Kidney epithelial cell (primary cell): ENCODE measurements at places on chromosomes 13 and 19.
A peak's percentile ranks its signal among the peaks of the same experiment; 100 is the strongest.

GRCh38 chr19:41792513-41793413 is 3.6 kb upstream of the CEACAM3 start:
- DNase-seq: no peak

DNA sequence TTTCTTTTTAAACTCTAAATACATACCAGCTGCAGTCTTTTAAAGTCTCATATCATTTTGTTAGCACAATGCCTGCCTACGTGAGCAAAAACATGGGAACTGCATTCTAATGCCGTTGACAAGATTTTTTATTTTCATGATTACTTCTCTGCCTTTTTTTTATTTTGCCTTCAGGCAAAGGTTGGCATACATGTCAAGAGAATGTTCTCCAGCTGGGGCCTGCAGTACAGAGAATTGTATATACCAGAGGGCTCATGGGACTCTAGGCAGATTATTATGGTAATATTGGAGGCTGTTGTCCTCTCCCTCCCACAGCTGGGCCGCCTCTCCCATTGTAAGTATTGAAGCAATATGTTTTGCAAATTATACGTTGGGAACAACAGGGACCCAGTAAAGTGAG is 53.9 kb upstream of the OBI1 start:
- DNase-seq: no peak

GRCh38 chr13:43242040-43242439 is 218.7 kb downstream of the DNAJC15 start:
- DNase-seq: no peak

DNA sequence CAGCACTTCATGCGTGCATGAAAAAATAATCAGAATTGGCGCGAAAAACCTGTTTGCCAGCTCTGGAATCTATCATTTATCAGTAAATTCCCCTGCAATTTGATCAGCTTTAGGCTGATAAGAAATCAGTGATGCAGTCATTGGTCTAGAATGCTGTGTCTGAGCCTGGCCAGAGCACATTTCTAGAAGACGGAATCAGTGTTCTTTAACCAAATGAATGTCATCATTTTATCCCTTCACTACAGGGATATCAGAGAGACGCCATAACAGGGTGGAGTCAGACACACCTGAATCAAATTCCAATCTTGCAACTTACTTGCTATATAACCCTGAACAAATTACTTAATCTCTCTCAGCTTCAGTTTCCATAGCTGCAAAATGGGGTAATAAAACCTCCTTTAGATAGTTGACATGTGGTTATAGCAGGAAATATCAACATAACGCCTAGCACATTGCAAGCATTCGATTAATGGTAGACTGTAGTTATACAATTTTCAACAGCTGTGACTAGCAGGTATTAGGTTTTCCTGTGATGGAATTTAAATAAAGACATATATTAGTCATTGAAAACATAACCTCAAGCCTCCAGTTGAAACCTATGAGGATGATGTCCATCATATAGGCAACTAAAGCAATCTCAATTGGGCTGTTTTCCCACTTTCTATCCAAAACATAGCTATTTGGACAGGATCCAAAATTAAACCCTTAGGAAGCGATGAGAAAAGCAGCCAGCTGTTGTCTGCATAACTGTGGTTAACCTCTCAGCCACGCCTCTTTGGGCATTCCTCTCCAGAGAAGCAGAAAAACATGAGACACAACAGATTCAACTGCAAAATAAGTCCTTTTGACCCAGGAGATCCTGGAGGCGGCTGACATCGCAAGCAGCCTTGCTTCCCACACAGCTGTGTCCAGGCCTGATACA is 51.6 kb upstream of the UBL3 start:
- peak; percentile 93 for DNase-seq

- DNase-seq: no peak
Measured at GRCh38 chr13:94641409-94641941, 39.8 kb downstream of the GPR180 start.

GRCh38 chr13:80070024-80070703 is 270.8 kb downstream of the SPRY2 start:
- DNase-seq: no peak

GRCh38 chr19:16328824-16329482 is 4.3 kb downstream of the KLF2 start:
- DNase-seq: no peak

GRCh38 chr13:107099661-107100060 is 531.7 kb upstream of the ARGLU1 start:
- DNase-seq: peak; percentile 85
